DMS53 (cell line): ENCODE measurements at places on chromosomes 16 and 17.

- no peak for DNase-seq
These were observed 282.9 kb downstream of the SOX9 start for GRCh38 chr17:72403713-72404209.

- peak; percentile 72 for DNase-seq
These were observed 4.6 kb upstream of the GSE1 start for GRCh38 chr16:85608515-85608885.

DNA sequence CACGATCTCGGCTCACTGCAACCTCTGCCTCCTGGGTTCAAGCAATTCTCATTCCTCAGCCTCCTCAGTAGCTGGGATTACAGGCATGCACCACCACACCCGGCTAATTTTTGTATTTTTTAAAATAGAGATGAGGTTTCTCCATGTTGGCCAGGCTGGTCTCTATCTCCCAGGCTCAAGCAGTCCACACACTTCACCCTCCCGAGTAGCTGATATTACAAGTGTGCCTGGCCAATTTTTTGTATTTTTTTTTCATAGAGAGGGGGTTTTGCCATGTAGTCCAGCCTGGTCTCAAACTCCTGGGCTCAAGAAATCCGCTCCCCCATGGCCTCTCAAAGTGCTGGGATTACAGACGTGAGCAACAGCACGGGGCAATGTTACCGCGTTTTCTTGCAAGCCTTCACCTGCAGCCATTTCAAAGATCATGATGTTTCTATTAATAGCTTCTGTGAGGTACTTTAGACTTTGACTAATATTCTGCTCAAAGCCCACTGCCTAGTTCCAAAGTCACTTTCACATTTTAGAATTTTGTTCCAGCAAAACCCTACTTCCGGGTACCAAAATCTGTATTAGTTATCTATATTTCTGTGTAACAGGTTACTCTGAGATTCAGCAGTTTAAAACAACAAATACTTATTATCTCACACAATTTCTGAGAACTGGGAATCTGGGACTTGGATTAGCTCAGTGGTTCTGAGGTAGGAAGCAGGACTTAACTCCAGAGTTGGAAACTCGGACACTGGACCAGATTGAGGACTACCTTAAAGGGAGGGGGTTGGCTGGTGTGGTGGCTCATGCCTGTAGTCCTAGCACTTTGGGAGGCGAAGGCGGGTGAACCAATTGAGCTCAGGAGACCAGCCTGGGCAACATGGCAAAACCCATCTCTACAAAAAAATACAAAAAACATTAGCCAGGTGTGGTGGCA, 12.0 kb upstream of the MED13 start:
- no peak for DNase-seq

- peak; percentile 55 for DNase-seq
These were observed 10.1 kb downstream of the MPO start for GRCh38 chr17:58270476-58271215.

- no peak for DNase-seq
These were observed 46.1 kb downstream of the SF3B3 start for GRCh38 chr16:70569752-70570151.

GRCh38 chr17:50114849-50115357, 15.1 kb downstream of the SAMD14 start:
- peak; percentile 87 for DNase-seq

GRCh38 chr17:34998205-34998604, 17.9 kb downstream of the LIG3 start:
- DNase-seq: peak; percentile 69

GRCh38 chr16:68866933-68867332, 23.6 kb downstream of the TANGO6 start:
- DNase-seq: no peak

DNA sequence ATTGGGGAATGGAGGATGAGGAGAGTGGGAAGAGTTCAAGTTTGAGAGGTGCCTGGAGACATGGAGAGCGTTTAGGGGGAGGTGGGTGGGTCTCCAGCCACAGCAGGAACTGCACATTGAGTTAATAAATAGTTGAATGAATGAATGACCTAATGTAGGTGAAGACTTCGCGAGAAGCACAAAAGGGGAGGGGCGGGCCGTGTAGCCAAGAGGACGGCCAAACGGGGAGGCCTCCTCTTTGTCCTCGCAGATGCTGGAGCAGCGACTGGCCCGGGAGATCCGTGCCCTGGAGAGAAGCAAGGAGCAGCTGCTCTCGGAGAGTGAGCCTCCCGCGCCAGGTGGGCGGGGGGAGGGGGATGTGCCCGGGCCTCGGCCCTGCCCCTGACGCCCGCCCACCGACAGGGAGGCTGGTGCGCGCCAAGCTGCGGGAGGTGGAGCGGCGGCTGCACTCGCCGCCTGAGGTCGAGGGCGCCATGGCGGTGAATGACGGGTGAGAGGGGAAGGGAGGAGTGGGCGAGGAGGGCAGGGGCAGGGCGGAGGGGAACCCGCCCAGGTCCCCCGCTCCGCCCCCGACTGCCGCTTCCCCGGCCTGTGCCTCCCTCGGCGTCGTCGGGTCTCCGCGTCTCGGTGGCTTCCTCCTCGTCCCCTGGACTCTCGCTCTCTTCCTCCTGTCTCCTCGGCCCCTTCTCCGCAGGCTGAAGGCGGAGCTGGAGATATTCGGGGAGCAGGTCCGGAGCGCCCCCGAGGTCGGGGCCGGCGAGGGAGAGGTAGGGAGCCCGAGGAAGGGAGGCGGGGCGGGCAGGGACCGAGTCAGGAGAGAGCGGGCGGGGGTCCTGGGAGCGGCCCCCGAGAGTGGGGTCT, 12.9 kb downstream of the SYCE1L start:
- DNase-seq: peak; percentile 94

DNA sequence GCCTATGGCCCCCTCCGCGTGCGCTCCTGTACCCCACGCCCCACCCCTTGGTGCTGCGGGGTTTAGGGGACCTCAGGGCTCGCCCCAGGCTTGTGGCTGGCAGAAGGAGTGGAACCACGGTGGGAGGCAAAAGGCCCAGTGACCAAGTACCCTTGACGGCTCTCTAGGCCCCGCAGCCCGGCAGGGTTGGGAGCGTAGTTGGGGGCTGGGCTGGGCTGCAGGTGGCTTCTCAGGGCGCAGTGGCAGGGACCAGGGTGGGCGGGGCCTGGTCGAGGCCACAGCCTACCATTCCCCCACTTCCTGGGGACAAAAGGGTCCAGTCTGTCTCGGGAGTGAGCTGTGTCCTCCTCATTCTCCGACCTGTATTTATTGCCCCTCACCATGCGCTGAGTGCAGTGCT, 124.9 kb downstream of the RBFOX3 start:
- no peak for DNase-seq

DNA sequence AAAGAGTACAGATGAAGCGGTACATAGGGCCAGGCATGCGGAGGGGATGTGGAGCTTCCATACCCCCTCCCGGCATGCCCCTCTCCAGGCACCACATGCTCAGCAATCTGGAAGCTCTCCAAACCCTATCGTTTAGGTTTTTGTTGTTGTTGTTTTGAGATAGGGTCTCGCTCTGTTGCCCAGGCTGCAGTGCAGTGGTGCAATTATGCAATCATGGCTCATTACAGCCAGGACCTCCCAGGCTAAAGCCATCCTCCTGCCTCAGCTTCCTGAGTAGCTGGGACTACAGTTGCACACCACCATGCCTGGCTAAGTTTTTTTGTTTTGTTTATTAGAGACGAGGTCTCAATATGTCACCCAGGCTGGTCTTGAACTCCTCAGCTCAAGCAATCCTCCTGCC, 50.8 kb downstream of the WWOX start:
- DNase-seq: no peak

DNA sequence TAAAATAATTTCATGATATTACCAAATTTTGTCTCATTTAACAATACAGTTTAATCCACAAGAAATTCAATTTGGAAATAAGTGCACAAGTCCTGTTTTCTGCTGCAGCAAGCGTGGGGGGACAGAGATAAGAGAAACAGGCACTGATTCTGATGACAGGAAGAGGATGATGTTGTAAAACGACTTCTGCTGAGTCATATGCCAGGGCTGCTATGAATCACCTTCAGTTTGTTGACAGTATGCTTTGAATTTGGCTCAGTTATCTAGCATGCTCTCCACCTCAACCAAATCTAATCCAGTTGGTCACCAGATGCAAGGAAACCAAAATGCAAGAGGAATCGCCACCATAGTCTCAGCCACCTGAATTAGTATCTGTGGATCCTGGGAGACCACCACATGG, 244.1 kb upstream of the MON1B start:
- DNase-seq: peak; percentile 42

DNA sequence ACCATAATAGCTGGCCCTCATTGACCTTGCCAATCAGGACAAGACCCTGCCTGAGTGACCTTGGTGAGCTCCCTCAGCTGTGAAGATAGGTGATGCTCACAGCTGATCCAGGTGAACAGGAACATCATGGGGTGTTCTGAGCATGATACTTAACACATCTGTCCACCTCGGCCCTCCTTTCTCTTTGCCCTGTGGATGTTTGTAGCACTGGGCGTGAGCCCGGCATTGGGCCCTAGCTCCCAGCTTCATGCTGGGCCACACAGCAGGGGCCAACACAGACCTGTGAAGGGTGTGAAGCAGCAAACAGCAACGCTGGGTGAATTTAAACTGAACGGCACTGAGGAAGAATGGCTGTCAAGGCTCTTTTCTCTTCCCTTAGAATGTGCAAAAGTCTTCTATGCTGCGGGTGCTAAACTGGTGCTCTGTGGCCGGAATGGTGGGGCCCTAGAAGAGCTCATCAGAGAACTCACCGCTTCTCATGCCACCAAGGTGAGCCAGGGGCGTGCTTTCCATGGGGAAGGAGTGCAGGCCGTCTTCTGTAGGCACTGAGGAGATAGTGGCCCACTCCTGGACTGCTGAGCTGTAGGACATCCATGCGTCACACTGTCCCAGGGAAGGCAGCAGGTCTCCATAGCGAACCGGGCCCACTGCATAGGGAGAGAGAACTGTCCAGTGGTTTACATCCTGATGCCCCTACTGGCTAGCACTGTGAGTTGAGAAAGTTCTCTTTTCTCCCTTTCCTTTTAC, 35.9 kb downstream of the TMEM11 start:
- DNase-seq: no peak

- peak; percentile 49 for DNase-seq
These were observed 47.4 kb downstream of the PECAM1 start for GRCh38 chr17:64343071-64343774.

- DNase-seq: no peak
These were observed 7.9 kb downstream of the KATNB1 start for GRCh38 chr16:57743458-57743857.

GRCh38 chr17:81243333-81243664, 4.2 kb downstream of the NDUFAF8 start:
- no peak for DNase-seq

DNA sequence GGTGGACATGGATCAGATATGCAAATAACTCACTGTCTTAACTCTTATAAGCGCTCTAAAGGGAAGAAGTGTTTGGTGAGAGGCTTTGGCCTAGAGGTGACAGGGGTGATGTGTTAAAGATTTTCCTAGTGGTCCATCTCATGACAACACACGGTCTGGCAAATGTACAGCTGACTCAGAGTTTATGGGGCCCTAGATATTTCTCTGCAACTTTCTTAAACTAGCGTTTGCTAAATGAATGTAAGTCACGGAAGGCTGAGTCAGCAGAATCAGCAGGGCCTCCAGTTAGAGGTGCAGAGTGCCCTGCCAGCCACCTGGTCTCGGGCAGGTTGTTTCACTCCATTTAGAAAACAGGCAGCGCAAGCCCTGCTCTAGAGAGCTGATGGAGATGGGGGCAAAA, 40.1 kb downstream of the CLEC16A start:
- DNase-seq: no peak

- no peak for DNase-seq
These were observed 1.9 kb downstream of the BAIAP3 start for GRCh38 chr16:1335211-1335971.

- no peak for DNase-seq
These were observed 6.1 kb upstream of the EVPLL start for GRCh38 chr17:18371455-18371854.
